ENCODE measurements at places on chromosomes 13 and 19. TPM values are rescaled to one million over a fixed set of nuclear protein-coding genes. Genes with fewer than 3 reads are reported as not detected.

RAB3D gene
- 16.3 TPM for total RNA-seq

RNF113B gene
- not detected for total RNA-seq

RFX2 gene
- total RNA-seq: 10.7 TPM

IGFL1 gene
- total RNA-seq: not detected

KCNN4 gene
- total RNA-seq: 39.9 TPM

AZU1 gene
- total RNA-seq: not detected

CAB39L gene
- total RNA-seq: 23.3 TPM

NFIC gene
- total RNA-seq: 83.2 TPM

DACT3 gene
- 5.1 TPM for total RNA-seq

ZNF726 gene
- 0.33 TPM for total RNA-seq

ZNF529 gene
- 10.5 TPM for total RNA-seq

ZNF583 gene
- total RNA-seq: 8.3 TPM

ZNF497 gene
- 0.98 TPM for total RNA-seq

ITGBL1 gene
- 301 TPM for total RNA-seq

PRR20E gene
- total RNA-seq: not detected

C5AR1 gene
- 0.09 TPM for total RNA-seq

ZNF135 gene
- total RNA-seq: 4.3 TPM

LILRA5 gene
- total RNA-seq: not detected

STOML3 gene
- total RNA-seq: not detected

CEACAM16 gene
- total RNA-seq: not detected

ZNF667 gene
- total RNA-seq: 8.9 TPM

CEACAM1 gene
- total RNA-seq: not detected

CDX2 gene
- total RNA-seq: not detected

ACER1 gene
- total RNA-seq: not detected

SPTBN4 gene
- 3.5 TPM for total RNA-seq

LPAR2 gene
- total RNA-seq: 1.1 TPM

CGB8 gene
- total RNA-seq: not detected

LGALS14 gene
- not detected for total RNA-seq

SLITRK5 gene
- total RNA-seq: under 0.01 TPM

S1PR2 gene
- total RNA-seq: 9.7 TPM

PRKCG gene
- total RNA-seq: not detected

PGLYRP2 gene
- not detected for total RNA-seq

ZNF829 gene
- 5.2 TPM for total RNA-seq

KRTDAP gene
- total RNA-seq: not detected

ABCC4 gene
- 20.4 TPM for total RNA-seq

NCCRP1 gene
- not detected for total RNA-seq

ERFL gene
- total RNA-seq: not detected

ZFR2 gene
- not detected for total RNA-seq

Data from fibroblast of the aortic adventitia (primary cell).